ENCODE measurements at places on chromosomes 2 and 18.

DNA sequence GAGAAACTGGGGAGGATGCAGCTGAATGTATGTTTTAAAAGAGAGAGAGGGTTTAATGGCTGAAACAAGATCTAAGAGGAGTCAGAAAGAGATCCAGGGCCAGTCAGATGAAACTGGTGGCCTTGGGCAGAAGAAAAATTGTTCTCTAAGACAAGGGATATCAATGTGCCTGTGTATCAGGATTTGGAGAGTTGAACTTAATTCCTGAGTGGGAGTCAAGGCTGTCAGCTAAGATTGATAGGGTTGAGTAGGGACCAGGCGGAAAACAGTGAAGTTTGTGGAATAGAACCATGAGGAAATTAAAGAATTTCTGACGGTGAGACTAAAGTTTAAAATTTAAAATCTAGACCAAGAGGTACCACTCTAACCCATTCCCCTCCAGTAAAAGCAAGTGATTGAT lies 199.2 kb downstream of the PARD3B start:
- DNase-seq: no peak

DNA sequence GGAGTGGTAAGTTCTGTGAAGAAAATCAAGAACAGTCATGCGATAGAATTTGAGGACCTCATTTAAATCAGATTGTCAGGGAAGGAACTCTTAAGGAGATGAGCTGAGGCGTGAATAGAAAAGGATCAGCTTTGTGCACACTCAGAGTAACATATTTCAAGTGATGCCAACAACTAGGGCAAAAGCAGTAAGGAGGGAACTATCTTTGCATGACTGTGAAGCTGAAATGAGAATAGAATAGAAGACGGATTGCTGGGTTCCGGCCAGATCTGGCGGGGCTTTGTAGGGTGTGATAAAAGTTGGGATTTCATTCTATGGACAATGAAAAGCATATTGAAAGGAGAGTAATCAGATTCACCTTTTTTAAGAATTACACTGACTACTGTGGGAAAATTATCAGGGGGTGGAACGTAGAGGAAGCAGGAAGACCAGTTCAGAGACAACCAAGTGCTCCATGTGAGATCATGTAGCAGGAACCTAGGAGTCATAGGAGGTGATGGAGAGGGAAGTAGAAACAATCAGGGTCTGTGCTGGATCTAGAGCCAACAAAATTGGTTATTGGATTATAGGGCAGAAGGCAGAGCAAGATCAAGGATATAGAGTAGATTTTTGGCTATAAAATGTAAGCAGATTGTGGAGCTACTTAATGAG lies 884.3 kb downstream of the DCC start:
- DNase-seq: no peak

DNA sequence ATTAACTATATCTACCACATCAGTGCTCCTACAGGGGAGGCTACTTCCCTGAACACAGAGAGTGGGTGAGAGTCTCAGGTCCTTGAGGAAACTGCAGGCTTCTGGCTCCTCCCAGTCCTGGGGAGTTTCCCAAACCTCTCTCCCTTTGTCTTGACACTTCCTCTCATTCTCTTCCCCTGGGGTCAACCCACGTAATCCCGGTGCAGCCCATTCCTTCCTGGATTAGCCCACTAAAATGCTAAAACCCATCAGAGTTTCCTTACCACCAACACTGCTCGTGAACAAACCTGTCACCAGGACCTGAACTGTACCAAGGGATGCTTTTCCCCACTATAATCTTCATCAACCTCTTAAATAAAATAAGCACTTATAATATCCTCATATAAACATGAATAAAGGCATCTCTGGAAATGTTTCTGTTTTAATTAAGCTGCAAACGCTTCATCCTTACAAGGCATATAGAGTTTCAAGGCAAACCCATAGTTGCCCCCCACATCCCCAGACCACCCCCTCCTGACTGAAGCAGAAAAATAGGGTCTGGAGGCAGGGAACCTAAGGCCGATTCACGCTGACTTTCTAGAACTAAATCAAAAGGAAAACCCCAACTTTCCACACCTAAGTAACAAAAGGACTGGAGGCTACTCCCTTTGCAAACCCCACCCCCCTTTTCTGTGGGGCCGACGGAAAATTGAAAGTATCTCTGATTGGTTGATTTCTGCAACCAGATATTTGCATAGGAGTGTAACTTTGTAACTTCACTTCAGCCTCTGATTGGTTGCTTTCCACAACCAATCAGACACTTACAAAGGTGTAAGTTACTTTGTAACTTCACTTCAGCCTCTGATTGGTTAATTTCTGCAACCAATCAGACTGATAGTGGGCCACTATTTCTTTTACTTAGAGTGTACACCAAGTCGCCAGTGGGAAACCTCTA lies 19.0 kb downstream of the TMSB10 start:
- no peak for DNase-seq

GRCh38 chr18:5894611-5895298 lies 567 bp downstream of the TMEM200C start:
- no peak for DNase-seq

- no peak for DNase-seq
These were observed 33.1 kb downstream of the PRKRA start for GRCh38 chr2:178417916-178418315.

DNA sequence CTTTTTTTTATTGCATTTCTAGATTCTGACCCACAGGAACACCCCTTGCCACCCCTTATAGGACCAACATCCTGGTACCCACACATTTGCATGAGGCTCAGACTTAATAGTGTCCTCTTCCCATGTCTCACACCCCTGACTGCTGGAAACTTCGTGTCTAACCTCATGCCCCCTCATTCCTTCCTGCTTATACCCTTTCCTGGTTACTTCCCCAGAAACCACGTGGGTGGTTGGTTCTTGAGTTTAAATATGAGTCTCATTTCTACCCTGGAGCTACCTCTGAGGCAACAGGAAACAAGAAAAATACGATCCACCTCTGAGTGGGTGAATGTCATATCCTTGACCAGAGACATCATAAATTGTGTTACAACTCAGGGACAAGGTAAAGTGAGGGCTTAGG lies 1.6 kb downstream of the TNP1 start:
- no peak for DNase-seq

GRCh38 chr2:149080099-149080498 lies 41.6 kb downstream of the LYPD6B start:
- no peak for DNase-seq

DNA sequence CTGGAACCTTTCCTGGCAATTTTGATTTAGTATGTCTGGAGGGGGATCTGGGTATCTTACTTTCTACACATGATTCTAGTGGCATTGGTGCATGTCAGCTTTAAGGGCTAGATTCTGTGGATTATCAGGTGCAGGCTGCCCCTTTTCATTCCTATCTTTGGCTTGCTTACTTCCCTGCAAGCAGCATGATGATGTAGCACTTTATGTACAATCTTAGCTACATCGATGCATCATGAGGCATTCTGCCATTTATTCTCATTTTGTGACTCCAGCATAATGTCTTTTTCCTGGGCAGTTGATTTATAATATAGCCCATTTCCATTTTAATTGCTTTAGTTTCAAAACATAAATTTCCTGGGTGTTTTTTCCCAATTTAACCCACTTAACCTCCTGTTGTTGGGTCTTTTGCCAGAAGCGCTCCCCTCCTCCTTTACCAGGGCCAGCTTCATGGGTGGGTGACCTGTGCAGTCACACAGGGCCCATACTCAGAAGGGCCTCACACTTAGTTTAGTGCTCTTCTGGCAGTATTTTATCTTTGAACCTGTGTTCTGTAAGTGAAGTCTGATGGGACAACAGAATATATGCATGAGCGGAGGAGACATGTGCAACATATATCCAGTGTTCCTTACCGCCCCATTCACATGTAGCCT lies 36.0 kb downstream of the TPGS2 start:
- DNase-seq: no peak

- DNase-seq: no peak
These were observed 271.6 kb upstream of the MGAT5 start for GRCh38 chr2:133982256-133982655.

DNA sequence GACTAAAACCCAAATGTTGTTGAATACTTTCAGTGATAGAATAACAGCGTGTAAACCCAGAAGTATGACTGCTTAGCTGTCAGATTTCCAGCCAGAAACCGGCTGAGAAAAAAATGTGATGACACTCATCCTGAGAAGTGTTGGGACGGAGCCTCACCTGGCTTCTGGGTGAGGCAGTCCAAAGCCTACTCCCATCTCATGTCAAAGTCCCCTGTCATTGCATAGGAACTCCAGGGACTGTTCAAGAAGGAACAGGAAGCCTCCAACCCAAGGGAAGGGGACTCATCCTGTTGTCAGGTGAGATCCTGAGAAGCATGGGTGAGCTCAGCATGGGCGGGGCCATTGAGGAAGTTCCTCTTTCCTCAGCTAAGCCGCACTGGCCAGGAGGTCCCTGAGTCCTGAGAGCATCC lies 11.3 kb upstream of the CHRNA1 start:
- DNase-seq: no peak

DNA sequence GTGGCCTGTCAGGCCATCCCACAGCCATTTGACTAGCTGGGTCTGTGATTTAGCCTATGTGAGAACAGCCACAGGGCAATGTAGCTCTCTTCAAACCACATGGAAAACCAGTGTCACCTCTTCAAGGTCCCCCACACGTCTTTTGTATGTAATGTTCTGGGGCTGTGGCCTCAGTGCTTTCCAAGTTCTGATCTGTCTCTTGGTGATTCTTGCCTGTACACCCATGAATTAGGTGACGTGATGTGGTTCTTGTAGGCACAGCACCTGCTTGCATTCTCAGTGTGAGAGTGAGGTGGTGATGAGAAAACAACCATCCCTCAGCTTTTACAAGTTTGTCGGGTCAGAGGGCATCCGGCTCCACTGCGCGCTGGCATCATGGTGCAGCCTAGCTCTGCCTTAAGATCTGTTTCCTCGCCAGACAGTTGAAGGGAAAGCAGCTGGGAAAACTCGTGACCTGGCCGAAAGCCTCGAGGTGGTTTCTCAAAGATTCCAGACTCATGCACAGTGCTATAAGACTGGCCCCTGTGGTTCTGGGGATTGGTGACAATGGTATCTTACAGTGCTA lies 125.8 kb downstream of the TANC1 start:
- DNase-seq: peak; percentile 69

- no peak for DNase-seq
These were observed 16.2 kb upstream of the CTAGE1 start for GRCh38 chr18:22433956-22434355.

DNA sequence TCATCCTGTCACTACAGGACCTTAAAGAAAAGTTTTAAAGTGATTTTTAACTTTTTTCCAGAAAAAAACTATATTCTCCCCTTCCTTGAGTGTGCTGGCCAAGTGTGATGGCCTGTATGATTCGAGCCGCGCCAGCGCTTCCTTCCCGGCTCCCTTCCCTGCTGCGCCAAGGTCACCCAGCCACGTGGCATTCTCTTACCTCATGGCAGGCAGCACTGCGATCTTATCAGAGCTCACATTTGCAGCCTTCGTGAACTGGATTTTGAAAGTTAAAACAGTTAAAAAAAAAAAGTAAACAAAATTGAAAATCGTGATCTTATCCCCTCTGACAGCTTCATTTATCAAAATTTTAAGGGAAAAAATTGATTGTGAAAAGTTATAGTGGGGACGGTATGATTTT lies 279.8 kb downstream of the PTGR3 start:
- no peak for DNase-seq

GRCh38 chr2:233802132-233802815 lies 24.1 kb downstream of the MROH2A start:
- DNase-seq: no peak

DNA sequence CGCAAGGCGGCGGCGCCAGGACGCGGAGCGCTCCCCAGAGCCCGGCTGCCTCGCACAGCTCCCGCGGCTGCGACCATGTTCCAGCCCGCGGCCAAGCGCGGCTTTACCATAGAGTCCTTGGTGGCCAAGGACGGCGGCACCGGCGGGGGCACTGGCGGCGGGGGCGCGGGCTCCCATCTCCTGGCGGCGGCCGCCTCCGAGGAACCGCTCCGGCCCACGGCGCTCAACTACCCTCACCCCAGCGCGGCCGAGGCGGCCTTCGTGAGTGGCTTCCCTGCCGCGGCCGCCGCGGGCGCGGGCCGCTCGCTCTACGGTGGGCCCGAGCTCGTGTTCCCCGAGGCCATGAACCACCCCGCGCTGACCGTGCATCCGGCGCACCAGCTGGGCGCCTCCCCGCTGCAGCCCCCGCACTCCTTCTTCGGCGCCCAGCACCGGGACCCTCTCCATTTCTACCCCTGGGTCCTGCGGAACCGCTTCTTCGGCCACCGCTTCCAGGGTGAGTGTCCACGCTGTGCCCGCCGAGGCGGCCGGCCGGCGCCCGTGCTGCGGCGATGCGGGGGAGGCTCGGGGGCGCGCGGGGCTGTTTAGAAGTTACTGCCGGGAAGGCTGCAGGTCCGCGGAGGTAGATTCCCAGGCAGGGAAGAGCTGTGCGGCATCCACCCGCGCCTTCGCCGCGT lies 696 bp downstream of the EMX1 start:
- no peak for DNase-seq

- no peak for DNase-seq
These were observed 32.0 kb downstream of the SMCHD1 start for GRCh38 chr18:2687390-2688001.

DNA sequence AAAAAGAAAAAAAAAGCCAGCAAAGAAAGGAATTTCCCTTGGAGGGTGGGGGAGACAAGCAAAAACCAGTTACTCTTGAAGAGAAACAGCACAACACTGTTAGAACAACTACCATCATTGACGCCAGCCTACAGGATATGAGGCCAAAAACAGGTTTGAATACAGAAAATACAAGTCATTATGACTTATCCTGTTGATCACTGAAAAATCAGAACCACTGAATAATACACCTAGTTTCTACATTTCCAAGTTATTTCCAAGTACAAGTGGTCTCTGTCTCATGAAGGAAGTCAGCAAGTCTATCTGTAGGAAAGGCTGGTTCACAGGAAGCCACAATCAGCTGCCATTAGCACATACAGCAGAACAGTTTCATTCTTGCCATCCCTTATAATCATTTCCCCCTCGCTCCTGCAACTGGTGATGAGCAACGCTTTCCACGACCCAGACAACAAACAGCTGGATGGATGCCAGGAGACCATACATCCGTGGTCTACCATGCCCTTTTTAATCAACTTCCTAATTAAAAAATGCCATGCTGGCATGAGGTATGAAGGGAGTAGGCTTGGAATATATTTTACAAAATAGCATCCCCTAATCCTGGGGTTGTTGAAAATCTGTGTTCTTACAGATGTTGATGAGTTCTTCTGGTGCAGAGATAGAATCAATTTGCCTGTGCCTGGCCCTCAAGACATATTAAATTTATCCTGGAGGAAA lies 10.4 kb downstream of the MYT1L start:
- DNase-seq: no peak

All from epithelial cell of proximal tubule (primary cell).